ENCODE measurements at places on chromosomes 1 and 21.

GRCh38 chr1:169571450-169571849 is 14.8 kb downstream of the F5 start:
- DNase-seq = no peak

GRCh38 chr1:55684131-55684650 is 469.0 kb upstream of the USP24 start:
- DNase-seq = no peak

DNA sequence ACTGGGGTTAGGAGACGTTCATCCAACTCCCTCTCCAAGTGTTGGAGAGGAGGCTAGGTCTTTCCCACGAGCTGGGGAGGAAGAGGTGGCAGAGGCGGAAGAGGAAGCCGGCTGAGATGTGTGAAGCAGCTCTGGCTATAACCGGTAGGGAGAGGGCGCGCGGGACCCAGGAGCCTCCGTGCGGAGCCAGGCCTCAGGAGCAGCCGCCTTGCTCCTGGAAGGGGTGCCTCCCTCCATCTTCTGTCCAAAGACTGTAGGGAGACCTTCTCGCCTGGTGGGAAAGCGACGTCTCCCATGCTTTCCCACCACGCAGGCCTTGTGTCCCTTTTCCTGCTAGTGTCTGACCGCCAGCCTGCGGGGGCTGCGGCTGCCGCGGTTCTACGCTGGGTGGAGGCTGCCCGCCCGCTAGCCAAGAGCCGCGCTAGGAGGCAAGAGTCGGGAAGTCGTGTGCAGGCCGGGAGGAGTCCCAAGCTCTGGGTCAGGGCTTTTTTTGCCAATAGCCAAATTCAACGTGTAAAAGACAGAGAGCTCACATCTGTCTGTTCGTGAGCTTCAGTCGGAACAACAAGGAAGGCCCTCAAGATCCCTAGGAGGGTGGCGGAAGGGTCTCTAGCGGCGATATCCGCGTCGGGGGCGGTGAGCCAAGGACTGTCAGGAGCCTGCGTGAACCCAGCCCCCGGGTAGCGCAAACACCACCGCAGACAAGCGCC is 8.4 kb upstream of the NBPF11 start:
- no peak for DNase-seq

GRCh38 chr21:16154951-16155635 is 425.3 kb downstream of the USP25 start:
- DNase-seq = no peak

DNA sequence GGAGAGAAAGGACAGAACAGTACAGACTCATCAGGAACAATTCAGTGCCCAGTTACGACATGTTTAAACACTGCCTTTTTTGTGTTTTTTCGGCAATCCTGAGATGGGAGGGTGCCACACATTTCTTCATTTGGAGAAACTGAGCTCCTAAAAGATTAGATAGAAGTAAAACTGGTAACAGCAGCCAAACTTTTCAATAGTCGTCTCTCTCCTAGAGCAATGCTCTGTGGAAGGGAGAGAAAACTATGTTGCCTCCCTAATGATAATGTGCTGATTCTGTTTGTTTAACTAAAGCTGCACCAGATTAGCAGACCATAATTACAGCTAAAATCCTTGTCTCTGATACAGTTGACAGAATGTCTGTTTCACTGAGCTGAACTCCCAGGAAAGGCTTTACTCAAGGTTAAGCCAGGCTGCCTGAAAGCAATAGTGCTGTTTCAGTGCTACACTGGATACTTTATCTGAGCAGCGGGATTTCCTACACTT is 76.2 kb upstream of the CXADR start:
- DNase-seq = no peak

DNA sequence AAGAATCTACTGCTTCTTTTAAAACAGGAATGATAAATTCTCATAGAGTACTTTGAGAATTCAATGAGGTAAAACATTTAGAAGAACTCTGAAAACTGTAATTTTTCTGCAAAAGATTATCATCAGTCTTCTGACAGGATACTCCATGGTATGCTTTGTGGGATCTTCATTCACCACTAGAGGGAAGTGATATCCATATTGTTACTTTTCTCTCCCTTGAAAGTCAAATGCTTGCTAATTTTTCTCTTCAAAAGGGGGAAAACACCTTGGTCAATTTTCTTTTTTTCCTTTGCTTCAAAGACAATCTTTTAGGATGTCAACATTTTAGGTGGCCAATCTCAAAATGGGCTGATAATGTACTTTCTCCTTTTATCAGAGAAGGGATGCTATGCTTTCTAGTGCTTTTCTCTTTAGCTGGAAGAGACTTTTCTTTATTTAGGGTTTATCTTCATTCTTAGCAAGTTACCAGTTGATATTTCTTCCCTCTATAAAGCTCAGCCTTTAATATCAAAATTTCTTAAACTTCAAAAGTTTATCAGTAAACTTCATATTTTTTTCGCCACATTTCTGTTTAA is 95.5 kb downstream of the NEGR1 start:
- no peak for DNase-seq

DNA sequence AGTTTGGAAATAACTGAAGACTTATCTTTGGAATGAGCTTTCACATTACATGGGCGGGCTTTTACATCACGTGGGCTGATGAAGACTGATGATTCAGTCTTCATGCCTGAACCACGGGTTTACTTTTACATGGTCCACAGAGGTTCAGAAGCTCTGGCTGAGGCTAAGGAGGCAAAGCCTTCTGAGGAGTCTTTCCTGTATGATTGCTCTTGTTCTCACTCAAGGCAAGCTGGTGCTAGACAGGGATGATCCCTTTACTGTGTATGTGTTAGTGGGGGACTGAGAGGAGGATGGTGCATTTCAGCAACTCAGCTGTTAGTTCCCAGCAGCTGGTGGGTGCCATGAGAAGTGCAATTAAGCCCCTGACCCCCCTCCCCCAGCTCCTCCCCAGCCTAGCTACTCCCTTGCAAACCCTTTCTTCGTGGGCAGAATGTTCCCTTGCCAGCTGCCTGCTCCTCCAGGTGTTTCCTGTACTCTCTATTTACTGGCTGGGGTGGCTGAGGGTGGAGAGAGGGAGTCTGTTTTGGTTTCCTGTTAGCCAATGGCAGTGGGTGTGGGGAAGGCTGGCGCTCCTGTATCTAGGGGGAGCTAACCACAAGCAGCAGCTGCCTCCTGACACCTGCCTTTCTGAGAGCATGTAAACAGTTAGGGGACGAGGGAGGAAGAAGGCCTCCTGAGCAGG is 15.4 kb downstream of the BTG2 start:
- DNase-seq = no peak

- no peak for DNase-seq
These were observed 11.7 kb downstream of the COL18A1 start for GRCh38 chr21:45416620-45417019.

- no peak for DNase-seq
These were observed 58.8 kb downstream of the CAPZB start for GRCh38 chr1:19426294-19427086.

DNA sequence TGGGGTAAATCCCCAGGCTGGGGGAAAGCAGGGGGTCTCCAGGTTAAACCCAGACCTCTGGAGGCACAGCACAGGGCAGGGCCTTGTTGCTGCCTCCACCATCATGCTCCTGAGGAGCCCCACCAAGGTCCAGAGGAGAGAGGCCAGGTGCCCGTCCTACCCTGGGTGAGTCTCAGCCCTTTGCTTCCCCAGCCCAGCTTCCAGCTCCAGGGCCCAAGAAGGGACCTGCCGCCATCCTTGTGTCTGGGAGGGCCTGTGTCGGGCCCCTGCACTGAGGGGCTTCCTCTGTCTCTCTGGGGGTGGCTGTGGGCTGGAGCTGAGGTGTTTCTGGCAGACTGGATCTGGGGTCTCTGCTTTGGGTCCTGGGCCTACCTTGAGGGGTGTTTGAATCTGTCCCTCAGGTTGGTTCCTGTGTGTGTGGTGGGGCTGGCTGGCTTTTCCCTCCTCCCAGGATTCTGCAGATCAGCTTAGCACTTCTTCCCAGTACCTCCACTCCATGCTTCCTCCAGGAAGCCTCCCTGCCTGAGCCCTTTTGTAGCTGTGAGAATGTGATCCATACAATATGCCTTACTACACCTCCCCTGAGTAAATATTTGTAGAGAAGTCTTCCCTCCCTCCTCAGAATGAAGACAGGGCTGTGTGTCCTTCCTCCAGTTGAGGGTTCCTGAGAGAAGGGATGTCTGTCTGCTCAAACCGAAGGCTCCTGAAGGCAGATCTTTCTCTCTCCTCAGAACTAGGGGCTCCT is 6.2 kb downstream of the GPR3 start:
- no peak for DNase-seq

DNA sequence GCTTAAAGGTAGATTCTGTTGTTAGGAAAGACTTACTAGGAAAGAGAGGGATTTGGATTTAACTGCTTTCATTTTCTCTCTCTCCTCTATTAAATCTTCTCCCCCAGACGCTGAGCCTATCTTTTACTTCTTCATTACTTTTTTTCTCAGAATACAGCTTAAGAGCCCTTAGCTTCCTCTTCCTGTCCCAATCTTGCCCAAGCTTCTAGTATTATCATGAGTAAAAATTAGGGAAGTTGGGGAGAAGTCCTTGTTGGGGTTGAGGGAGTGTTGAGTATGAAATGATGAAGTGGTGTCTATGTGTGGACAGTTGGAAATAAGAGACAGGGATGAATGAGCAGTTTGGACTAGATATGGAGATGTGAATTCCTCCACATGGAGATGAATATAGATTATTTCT is 35.0 kb downstream of the ACP6 start:
- no peak for DNase-seq

GRCh38 chr1:205680073-205680851 is at the start of gene SLC45A3:
TSS of gene SLC45A3 (minus strand) at chr1:205680509. CDS start at chr1:205664656, 15,853 bp downstream.
- no peak for DNase-seq

- no peak for DNase-seq
These were observed 610.8 kb downstream of the SMYD3 start for GRCh38 chr1:245896258-245896657.

DNA sequence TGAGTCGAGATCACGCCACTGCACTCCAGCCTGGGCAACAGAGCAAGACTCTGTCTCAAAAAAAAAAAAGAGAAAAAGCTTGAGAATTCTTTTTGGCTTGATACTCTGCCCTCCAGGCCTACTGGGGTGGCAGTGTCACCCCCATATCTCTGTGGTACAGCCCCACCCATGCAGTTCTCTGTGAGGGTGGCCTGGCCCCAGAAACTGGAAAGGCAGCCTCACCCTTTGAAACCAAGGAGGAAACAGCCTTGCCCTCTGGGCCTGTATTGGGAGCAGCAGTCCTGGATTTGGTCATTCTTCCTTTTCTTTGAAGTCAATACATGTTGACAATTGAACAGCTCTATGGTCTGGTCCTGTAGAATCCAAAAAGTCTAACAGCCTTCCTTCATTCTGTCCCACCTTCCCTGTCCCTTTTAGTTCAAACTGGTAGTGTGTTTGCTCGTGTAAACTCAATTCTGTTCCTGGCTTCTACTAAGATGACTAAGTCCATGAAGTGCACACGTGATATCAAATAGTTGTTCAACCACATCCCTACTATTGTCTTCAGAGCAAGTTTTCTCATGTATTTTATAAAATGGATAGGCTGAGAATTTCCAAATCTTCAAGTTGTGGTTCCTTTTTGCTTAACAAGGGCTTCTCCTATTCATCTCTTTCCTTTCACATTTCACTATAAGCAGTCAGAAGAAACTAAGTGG is 13.2 kb downstream of the ST7L start:
- DNase-seq = no peak

DNA sequence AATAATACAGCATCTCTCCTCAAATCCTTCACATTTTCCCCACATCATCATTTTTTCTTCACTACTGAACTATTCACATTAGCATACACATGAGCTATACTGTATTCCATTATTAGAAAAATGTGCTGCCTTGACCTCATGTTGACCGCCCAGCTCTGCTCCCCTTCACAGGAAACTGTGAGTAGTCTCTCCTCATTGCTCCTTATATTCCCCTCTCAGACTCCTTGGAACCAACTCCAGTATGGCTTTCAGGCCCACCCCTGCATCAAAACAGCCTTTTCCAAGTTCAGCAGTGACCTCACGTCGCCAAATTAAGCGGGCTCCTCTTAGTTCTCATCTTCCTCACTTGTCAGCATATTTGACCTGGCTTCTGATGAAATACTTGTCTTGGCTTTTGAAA is 59.2 kb upstream of the SPAG17 start:
- DNase-seq = no peak

DNA sequence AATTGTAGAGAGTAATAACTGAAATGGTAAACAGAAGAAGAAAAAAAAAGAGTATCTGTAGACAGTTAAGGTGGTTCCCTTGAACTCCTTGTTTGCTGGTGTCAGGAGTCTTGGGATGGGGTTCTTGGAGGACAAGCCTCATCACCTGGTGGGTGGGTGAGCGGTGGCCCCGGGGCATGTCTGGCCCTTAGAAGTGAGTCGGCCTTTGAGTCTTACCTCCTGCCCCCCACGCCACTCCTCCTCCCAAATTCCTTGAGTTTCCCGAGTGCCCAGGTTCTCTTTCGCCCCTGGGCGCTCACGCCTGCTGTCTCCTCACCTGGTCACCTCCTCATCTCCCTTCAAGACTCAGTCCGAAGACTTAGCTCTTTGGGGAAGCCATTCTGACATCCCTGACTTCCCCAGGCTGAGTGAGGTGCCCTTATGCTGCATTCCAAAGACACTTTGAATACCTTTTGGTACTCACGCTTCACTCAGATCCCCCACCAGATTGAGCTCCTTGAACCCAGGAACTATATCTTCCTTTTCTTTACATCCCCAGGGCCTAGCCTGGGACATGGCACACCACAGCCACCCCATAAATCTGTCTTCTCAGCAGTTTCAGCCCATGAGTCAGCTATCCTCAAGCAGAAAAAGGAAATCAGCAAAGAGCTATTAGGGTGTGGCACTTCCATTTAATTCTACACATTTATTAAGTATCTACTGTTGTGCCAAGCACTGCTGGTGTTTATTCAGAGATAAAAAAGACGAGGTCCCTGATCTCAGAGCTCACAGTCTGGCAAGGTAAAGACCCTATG is 13.5 kb upstream of the IKBKE start:
- DNase-seq = no peak

DNA sequence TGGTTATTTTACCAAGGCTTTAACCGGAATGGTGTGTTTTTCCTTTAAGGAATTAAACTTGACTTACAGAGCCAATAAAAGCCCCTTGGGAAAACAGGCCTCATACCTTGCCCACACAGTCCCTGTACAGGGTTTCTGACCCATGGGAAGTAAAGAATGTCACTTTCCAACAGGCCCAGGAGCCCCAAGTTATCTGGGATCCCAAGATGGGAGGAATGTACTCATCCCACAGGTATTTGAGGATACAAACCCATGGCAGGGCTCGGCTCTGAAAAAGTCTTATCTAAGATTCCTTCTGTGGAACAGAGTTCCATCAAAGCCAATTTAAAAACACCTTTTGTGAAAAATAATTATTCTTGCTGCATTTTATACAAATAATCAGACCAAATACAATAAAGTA is 15.3 kb upstream of the COX20 start:
- DNase-seq = no peak

All from activated gamma-delta T cell (primary cell).